ENCODE measurements at places on chromosomes 3 and 15.

- DNase-seq = peak; percentile 98
These were observed 447 bp upstream of the ZBTB20 start for GRCh38 chr3:115147329-115148141.

GRCh38 chr15:73700041-73700842 lies 16.1 kb downstream of the CD276 start:
- DNase-seq = no peak

DNA sequence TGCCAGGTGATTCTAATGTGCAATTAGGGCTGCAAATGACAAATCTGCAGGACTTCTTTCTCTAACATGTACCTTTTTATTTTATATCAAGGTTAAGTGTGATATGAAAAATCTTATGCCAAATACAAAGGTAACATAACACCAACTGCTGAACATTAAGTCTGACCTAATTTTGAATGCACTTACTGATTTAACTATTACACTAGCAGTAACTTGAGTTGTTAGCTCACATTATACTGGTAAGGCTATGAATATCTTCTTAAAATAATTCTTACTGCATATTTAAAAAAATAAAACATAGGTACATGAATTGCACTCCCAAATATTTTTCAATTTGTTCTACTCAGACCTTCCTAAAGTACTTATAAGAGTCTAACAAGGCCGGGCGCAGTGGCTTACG lies 259.2 kb downstream of the CD47 start:
- no peak for DNase-seq

DNA sequence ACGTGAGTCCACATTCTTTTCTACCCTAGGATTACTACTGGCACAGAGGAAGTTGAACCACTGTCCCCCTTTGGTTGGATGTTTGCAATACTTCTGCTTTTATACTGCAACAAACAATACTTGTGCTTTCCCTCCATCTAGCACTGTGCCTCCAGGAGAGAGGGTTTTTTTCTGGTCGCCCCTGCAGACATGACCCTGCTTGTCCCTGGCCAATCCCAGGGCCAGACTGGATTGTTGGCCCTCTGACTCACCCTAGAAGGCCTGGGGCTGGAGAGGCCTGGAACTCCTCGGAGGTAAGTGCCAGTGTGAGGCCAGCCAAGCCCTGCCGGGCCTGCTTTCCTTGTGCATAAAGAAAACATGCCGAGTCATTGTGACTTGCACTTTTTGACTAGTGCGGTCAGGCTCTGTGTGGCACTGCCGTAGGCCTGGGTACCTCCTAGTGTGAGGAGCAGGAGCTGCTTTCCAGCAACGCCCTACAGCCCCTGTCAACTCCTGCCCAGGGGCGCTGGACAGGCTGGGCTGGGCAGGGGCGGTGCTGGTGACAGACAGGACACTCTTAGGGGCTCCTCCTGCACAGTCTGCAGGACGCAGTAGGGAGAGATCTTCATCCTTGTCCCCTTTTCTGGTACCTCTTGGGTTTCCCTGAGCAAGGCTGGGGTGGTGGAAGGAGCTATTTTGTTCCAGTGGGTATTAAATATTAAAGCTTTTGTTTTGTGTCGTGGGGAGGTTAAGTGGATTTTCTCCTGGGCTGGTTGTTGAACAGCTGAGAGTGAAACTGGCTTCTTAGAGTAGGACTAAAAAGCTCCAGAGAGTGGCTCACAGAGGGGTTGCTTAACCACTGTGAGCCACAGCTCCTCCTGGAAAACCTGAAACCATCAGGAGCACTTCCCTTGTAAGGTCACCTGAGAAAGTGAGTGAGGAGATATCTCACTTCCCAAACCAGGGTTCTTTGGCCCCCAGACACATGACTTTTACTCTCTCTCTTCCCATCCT lies 14.4 kb upstream of the TKT start:
- DNase-seq = peak; percentile 58

DNA sequence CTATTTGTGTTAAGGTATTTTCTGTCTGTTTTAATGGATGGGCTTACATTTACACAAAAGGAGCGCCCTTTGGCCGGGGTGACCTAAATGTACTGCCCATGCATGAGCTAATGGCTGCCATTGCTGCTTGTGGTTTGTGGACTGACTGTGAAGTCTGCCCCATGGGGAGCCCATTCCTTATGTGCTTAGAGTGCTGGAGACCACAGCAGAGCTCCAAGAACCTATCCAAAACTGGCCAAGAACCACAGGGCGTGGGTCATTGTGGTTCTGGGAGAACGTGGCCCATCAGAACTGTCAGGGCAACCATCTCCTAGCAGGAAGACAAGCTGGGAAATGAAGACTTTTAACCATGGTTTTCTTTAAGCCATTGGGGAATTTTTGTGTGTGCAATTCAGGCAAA lies 105.3 kb downstream of the CHDH start:
- no peak for DNase-seq

- no peak for DNase-seq
These were observed 253.7 kb downstream of the PLCL2 start for GRCh38 chr3:17138246-17139039.

DNA sequence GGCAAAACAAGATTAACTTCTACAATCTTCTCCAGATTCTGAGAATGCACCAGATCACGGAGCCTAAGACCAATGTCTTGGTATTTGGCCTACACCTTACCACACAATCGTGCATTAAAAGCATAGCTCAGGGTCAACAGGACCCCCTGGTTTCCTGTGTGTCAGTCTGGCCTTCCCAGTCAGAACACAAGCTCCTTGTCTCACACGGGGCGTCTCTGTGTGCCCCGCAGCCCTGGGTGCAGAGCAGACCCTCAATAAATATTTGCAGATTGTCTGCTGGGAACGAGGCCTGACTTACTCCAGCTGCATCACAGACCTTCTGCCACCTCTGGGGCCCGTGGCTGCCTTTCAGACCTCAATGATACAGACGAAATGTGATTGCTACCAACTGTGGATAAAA lies 82.5 kb upstream of the CTNNB1 start:
- no peak for DNase-seq

DNA sequence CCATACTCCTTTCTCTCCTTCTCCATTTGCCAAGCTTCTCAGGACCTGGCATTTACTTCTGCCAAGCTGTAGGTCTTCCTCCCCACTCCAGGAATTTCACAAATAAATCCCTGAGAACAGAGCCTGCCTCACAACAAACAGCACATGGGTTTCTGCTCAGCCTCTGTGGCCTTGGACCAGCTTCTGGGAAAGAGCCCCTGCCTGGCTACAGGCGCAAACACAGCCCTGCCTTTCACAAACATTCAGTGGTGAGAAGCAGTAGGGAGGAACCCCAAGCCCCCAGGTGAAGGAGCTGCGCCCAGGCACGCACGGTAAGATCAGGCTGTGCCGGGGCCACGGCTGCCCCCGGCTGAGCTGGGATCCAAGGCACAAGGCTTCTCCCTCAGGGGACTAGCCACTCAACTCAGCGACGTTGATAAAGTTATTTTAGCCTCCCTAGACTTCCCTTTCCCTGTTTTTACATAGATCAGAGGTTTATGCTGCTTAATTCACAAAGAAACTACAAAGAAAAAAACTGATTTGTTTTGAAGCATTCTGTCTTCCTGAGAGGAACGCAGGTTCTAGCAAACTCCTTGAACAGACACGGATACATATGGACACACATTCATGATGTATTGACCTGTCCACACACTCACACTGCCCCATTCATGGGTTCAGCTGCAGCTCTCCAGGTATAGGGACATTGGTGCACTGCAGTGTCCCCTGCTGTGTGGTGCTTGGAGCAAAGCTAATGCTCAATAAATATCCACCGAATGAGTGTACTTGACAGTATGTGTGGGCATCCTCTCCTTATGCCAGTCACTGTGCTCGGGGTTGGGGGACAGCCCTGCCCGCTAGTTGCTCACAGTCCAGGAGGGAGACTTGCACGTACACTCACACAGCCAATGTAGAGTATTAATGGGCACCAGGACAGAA lies 25.4 kb downstream of the HES1 start:
- DNase-seq = no peak

DNA sequence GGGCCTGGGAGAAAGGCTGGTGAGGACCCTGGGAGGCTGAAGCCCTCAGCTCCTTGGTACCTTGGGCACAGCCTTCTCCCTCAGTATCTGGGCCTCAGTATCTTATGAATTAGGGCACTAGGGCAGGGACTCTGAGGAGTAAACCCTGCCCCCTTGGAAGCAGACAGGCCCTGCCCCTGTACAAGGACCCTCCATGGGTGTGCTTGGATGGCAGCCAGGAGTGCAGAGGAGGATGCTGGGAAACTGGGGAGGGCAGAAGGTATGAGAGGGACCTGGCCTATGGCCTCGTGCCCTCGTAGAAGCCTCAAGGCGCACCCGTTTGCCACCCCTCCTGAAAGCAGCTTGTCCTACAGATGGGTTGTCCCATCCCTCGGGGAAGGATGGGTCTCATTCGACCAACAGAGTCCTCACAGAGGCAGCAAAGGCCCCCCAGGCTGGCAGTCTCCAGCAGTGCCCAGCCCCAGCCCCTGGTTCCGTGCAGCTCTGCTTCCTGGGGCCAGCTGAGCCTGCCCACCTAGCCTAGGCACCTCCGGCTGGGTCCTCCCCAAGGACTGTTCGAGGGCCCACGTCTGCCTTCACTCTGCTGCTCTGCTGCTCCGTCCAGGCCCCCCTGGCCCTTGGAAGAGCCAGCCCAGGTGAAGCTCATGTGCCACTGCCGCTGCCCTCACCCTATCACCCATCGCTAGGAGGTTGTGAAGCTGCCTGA lies 15.3 kb upstream of the SEMA3F start:
- no peak for DNase-seq

DNA sequence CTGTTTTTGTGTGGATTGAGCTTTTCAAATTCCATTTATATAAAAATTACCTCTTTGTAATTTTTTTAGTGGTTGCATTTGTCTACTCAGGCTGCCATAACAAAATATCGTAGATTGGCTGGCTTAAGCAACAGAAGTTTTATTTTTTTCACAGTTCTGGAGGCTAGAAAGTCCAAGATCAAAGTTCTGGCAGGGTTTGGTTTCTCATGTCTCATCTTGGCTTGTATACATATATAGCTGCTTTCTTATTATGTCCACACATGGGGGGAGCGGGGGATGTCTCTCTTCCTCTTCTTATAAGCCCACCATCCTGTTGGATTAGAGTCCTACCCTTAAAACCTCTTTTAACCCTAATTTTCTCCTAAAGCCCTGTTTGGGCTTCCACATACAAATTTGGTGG lies 28.5 kb downstream of the MGA start:
- DNase-seq = no peak

GRCh38 chr3:36679384-36680200 lies 84.8 kb downstream of the DCLK3 start:
- peak; percentile 57 for DNase-seq

DNA sequence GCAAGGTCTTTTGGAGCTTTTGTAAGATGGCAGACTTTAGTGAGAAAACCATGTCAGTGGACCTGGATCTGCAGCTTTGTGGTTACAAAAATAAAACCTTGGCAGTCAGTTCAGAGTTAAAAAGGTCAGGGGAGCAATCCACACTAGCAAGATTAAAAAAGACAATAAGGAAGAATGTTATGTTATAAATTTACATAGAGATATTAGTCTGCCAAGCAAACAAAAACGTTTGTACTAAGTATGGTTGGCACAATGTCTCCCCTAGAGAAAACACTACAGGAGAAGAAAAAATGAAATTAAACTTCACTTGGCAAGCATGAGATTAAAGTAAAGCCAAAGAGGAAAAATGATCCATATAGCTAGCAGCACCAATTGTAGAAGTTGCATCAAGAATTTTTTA lies 205.0 kb downstream of the LSAMP start:
- no peak for DNase-seq

DNA sequence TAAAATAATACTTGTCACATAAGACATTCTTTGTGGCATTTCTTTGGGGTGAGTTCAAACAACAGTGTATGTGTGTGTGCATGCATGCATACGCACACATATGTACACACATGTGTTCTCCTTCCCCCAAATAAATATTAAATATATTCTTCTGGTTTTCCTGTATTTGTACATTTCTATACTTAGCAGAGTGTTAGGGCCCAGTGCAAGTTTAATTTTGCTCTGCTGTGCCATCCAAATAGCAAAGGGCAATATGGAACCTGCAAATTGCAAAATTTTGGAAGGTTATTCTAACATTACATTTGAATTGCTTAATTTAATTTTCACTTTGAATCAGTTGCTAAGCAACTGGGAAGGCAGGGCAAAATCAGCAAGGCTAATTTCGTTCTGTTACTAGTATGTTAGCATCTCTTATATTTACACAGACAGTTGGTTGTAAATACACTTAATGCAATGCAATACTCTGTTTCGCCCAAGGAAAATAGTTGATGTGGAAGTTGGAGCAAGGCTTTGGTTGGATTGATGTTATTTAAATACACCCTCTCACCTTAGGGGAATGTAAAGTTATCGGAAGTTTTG lies 130.4 kb downstream of the ITPR1 start:
- DNase-seq = no peak

GRCh38 chr15:44542596-44542995 lies 5.6 kb downstream of the EIF3J start:
- DNase-seq = no peak

DNA sequence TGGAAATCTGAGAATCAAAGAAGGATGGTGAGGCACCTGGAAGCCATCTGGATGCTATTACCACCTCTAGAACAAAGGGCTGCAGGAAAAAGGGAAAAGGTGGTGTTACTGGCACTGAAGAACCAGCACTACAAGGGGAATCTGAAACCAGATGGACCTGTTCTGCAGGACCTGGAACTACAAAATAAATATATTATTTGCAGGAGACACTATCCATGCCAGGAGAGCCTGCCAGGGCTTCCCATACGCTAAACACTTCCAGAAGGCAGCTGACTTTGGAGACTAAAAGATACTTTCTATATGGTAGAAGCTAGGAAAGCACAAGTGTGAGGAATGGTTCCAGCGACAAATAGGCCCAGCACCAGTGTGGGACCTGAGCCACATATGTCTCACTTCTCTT lies 83.4 kb upstream of the POU1F1 start:
- DNase-seq = no peak

DNA sequence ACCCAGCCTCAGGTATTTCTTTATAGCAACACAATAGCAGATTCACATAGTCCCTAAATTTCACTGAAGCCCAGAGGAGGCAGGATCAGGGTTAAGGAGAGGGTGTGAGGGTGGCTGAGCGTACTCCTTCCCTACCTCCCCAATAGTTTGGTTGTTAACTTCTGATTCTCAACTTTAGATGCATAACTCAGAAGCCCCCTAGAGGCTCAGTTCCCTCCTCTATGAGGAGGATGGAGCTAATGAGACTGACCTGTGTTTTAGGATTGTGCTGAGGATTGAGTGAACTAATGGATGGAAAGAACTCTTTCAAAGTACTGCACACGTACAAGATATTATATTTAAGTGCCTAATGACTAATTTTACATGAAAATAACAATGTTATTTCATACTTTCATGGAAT lies 249.3 kb upstream of the SOX14 start:
- no peak for DNase-seq

GRCh38 chr3:72318504-72319193 lies 529.6 kb downstream of the SHQ1 start:
- no peak for DNase-seq

- no peak for DNase-seq
These were observed 99.8 kb downstream of the SEC22A start for GRCh38 chr3:123301331-123302184.

Measured in HS-5 (cell line).